ENCODE measurements at places on chromosomes 1 and 21.

GRCh38 chr1:221040101-221040500, 160.9 kb downstream of the HLX start:
- no peak for DNase-seq

- no peak for DNase-seq
These were observed 93.2 kb downstream of the PLXNA2 start for GRCh38 chr1:208150833-208151458.

DNA sequence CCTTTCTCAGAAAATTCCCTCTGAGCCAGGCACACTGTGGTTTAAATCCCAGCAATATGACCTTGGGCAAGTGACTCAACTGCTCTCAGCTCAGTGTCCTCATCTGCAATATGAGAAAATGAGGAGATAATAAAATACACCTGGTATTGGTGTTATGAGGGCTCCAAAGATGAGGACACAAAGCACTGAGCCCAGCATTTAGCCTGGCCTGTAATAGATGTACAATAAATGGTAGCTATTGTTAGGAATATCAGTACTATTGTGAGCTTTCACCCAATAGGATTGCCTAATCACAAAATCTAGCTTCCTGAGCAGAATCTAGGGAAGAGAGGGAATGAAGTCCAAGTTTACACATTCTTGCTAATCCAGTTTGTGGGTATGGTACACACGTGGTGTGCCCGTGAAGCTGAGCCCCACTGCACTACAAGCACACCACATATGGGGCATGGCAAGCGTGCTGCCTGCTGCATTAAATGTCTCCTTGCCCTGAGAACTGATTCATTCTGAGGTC, 24.3 kb upstream of the SLC30A1 start:
- DNase-seq = peak; percentile 60

- peak; percentile 98 for DNase-seq
These were observed 16.7 kb upstream of the LYST start for GRCh38 chr1:235883261-235883927.

- DNase-seq = no peak
These were observed 270.5 kb downstream of the MATN1 start for GRCh38 chr1:30452925-30453324.

GRCh38 chr1:72037745-72038343, 244.5 kb downstream of the NEGR1 start:
- DNase-seq = peak; percentile 43

- DNase-seq = peak; percentile 45
These were observed 135.9 kb downstream of the ACBD6 start for GRCh38 chr1:180366371-180367068.

DNA sequence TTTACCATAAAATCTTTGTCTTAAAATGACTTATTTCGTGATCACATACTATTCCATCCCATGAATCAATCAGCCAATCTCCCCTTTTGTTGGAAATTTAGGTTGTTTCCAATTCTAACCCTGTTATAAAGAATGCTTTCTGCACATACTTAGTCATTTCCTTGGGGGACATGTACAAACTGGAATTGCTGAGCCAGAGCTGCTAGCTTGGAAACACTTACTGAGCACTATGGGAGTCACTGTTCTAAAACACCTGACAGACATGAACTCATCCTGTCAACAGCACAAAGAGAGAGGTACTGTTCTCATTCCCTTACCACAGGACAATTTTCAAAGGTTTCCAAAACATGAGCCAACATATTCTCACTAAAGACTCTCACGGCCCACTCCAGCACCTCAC, 32.1 kb downstream of the AK2 start:
- no peak for DNase-seq

DNA sequence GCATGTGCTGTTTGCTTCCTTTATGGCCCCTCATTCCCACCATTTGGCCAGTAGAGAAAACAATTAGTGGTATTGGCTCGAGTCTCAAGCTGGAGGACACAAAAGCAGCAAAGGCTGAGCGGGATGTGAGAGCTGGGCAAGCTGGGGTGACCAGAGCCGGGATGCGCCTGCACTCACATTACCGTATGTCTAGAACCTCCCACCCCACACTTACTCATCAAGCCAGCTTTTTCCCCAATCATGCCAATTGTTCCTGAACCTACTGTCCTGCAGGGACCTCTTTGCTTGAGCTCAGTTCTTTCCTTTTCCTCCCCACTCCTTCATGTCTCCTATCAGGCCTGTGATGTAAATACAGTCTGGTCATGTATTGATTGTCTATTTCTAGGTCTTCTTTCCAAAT, 45.9 kb downstream of the KIRREL1 start:
- DNase-seq = no peak

GRCh38 chr1:161933592-161934588, 89.8 kb downstream of the OLFML2B start:
- no peak for DNase-seq

GRCh38 chr1:95095833-95096217, 21.3 kb upstream of the TLCD4 start:
- DNase-seq = peak; percentile 76

GRCh38 chr1:45913731-45914501, 110.5 kb downstream of the MAST2 start:
- peak; percentile 40 for DNase-seq

DNA sequence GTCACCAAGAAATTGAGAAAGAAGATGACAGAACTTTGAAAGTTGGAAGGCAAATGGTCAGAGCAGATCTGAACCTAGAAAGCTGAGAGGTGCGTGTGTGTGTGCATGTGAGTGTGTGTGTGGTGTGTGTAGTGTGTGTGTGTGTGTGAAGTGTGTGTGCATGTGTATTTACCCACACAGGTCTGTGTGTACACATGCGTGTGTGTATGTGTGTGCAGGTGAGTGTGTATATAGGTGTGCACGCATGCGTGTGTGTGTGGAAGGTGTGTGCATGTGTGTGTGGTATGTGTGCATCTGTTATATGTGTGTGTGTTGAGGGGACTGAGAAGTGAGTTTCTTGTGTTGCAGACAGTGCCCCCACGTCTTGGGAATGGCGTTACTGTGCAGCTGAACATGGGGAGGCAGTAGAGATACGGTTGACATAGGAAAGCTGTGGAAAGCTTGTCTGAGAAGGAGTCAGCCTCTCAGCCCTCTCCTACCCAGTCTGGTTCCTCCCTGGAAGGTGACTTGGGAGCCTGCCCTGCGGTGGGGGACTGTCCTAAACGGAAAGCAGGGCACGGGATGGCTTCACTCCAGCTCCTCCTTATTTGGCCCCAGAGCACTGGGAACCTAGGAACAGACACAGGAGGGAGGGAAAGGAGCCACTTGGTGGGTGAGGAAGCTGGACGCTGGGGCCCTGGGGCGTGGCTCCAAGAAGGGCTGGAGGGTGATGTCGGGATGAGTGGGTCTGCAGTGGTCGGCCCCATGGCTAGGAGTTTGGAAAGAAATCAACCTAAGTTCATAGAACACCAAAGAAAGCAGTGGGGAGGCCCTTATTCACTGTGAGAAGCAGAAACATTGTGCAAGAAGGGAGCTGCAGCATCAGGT, 97.2 kb downstream of the PCBP3 start:
- no peak for DNase-seq

- DNase-seq = peak; percentile 46
These were observed 178.2 kb upstream of the CAMK1G start for GRCh38 chr1:209405183-209405814.

GRCh38 chr1:210125143-210125542, 107.5 kb upstream of the SERTAD4 start:
- peak; percentile 22 for DNase-seq

- peak; percentile 79 for DNase-seq
These were observed 90.7 kb upstream of the WLS start for GRCh38 chr1:68322837-68323687.

GRCh38 chr1:86641318-86641717, 63.1 kb upstream of the SH3GLB1 start:
- no peak for DNase-seq

GRCh38 chr1:151340870-151341754, 5.9 kb downstream of the RFX5 start:
- DNase-seq = peak; percentile 88

- DNase-seq = no peak
These were observed 350.0 kb upstream of the RUNX1 start for GRCh38 chr21:35399002-35399530.

GRCh38 chr1:91026777-91027176, 4.9 kb upstream of the ZNF644 start:
- DNase-seq = peak; percentile 29

GRCh38 chr1:216826646-216827045, 103.4 kb upstream of the ESRRG start:
- no peak for DNase-seq

DNA sequence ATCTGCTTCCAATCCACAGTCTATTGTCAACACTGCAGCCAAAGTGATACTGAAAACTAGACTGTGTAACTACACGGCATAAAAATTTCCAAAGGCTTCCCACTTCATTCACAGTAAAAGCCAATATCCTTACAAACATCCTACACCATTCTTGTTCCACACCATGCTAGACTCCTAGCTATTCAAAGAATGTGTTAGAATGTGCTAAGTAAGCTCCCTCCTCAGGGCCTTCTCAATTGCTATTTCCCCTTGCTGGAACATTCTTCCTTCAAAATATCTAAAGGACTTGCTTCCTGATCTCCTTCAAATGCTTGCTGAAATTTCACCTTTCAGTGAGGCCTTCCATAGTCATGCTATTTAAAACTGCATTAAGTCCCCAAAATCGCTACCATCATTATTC, 228.1 kb downstream of the AKT3 start:
- DNase-seq = no peak

DNA sequence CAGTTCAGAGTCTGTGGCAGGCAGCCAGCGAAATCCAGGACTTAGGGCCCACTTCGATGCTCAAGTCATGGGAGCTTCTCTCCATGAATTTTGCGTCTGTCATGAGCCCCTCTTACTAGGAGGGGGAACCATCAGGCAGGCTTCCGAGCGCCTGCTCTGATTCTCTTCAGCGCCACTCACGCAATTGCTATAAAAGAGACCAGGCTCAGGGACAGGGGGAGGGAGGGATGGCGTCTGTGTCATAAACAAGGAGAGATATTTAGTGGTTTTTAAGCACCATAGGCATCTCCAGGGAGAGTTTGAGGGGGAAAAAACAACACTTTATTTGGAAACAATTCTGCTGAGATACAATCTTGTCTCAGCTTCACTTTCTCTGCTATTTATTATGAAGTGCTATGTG, 60.6 kb downstream of the NAV1 start:
- peak; percentile 77 for DNase-seq

- no peak for DNase-seq
These were observed 60.6 kb downstream of the SIM2 start for GRCh38 chr21:36759348-36760083.

- peak; percentile 43 for DNase-seq
These were observed 162.4 kb upstream of the PTBP2 start for GRCh38 chr1:96559181-96559580.

- no peak for DNase-seq
These were observed 3.5 kb downstream of the MINDY1 start for GRCh38 chr1:151003180-151003579.

DNA sequence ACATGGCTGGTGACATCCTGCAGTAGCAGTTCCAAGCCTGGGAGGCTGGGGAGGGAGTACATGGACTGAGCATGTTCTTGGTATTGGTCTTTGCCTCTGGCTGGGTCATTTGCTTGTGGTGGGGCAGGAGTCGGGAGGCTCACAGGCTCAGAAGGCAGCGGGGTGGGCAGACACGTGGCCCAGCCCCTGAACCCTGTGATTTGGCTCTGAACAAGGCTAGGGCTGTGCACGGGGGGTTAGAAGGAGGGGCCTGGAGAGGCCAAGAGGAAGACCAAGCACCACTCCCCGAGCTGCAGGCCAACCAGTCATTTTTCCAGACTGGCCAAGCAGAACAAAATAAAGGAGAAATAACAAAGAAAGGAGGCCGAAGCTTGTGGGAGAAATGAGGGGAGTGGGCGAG, 9.7 kb upstream of the PRELP start:
- DNase-seq = no peak

DNA sequence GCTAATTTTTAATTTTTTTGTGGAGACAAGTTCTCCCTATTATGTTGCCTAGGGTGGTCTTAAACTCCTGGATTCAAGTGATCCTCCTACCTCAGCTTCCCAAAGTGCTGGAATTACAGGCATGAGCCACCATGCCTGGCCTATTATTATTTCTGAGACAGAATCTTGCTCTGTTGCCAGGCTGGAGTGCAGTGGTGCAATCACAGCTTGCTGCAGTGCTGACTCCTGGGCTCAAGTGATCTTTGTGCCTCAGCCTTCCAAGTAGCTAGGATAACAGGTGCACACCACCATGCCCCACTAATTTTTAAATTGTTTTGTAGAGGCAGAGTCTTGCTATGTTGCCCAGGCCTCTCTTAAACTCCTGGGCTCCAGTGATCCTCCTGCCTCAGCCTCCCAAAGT, 196.3 kb downstream of the CAMTA1 start:
- no peak for DNase-seq

GRCh38 chr1:240652961-240653409, 41.0 kb upstream of the GREM2 start:
- no peak for DNase-seq

GRCh38 chr1:26692793-26693490, 2.9 kb upstream of the ARID1A start:
- DNase-seq = peak; percentile 99

- peak; percentile 68 for DNase-seq
These were observed 8.0 kb upstream of the TNFRSF14 start for GRCh38 chr1:2548068-2548589.

DNA sequence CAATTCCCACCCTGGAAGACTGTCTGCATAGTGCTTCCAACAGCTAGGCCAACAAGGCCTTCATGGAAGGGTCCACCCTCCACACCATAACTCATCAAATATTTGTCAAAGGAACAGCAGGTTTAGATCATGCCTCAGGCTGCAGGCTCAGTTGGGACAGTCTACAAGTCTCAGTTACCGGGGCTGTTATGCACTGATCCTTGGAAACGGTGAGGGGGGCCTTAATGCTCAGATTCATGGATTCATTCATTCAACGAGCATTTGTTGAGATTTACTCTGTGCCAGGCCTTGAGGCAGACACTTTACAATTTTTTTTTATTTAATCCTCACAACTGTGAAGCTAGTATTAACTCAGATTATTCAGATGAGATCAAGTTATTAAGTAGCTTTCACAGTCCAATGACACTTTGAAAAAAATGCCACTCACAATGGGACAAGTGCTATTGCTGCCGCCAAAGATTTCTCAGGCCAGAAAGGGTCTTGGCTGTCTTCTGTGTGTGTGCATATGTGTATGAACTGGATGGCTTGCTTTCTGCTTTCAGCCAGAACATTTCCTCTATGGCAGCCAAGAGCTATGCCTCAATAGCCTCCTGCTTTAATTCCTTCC, 8.9 kb upstream of the C1orf216 start:
- no peak for DNase-seq

GRCh38 chr1:182556279-182556678, 32.8 kb downstream of the RNASEL start:
- no peak for DNase-seq

GRCh38 chr1:156112276-156113137, 2.0 kb upstream of the LMNA start:
- DNase-seq = no peak

GRCh38 chr1:24505816-24506215, 3.2 kb downstream of the RCAN3 start:
- DNase-seq = no peak

DNA sequence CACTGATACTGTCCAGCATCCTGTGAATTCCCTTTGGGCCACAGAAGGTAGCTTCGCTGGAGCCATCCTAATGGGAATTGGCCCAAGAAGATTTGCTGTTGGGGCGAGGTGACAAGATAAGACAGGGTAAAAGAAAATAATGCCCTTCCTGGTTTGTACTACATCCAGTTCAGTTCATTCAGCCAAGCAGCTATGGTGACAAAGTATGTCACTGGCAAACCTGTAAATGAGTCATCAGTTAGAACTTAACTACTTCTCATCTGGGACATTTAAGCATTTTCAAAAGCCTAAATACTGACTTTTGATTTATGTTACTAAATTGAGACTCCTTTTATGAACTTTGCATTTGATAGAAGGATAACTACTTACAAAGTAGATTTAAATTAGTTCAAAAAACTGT, 54.2 kb downstream of the WDR64 start:
- no peak for DNase-seq

GRCh38 chr1:221991221-221991620, 249.3 kb upstream of the DUSP10 start:
- peak; percentile 69 for DNase-seq

Data from fibroblast of villous mesenchyme (primary cell).